SJSA1 (cell line): ENCODE measurements at places on chromosomes 6 and 20. TPM values are rescaled to one million over a fixed set of nuclear protein-coding genes. Genes with fewer than 3 reads are reported as not detected.

DNA sequence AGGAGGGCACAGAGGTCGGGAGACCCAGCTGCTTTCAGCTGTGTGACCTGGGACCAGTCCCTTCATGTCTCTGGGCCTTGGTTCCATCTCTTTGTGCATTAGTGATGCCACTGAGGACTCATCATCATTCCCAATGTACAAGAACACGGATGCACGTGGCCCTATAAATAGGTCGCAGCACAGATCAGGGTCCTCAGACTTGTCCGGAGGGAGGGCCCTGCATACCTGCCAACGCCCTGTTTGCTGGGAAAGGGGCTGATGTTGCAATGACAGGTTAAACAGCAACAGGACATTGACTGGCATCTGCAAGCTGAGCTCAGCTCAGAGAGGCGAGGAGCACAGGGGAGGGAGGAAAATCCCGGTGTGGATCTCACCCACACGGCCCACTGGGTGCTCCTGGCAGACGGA, 21.8 kb downstream of the TGM2 start:
- H3K36me3 ChIP-seq: peaks cover 19% of the 10 kb centered on the region
- no peak for DNase-seq
- H3K27me3 ChIP-seq: no peaks in the 10 kb centered on the region
- H3K27ac ChIP-seq: peak overlapping the region; percentile 82

The DOK5 gene
- 0.63 and 4.0 TPM in 2 replicates for total RNA-seq

DNA sequence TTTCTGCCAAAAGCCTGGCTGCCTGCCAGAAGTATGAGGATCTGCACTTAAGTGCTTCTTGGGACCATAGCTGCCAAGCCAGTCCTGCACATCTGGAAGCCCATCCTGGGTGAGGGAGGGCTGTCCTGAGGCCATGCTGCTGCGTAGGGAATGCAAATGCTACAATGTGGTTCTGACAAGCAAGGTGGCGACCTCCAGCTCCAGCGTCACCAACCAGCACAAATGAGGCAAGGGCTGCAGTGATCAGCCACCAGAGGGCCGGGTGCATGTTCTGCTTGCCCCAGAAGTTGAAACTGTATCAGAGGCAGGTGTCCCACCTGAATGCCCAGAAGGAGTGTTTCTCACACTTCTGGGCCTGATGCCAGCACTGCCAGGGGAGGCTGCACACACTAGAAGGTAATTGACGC, 99.1 kb upstream of the KCNQ5 start:
- no peak for DNase-seq
- H3K36me3 ChIP-seq: no peaks in the 10 kb centered on the region
- no peaks in the 10 kb centered on the region for H3K27me3 ChIP-seq
- H3K4me3 ChIP-seq: no peak overlapping the region
- H3K27ac ChIP-seq: no peak overlapping the region
- H3K4me1 ChIP-seq: no peaks in the 10 kb centered on the region

GRCh38 chr6:45491048-45491735, 113.5 kb upstream of the SUPT3H start:
- peak; percentile 51 for DNase-seq
- peaks cover 61% of the 10 kb centered on the region for H3K36me3 ChIP-seq
- H3K27me3 ChIP-seq: no peaks in the 10 kb centered on the region
- H3K27ac ChIP-seq: peak overlapping the region; percentile 35

DNA sequence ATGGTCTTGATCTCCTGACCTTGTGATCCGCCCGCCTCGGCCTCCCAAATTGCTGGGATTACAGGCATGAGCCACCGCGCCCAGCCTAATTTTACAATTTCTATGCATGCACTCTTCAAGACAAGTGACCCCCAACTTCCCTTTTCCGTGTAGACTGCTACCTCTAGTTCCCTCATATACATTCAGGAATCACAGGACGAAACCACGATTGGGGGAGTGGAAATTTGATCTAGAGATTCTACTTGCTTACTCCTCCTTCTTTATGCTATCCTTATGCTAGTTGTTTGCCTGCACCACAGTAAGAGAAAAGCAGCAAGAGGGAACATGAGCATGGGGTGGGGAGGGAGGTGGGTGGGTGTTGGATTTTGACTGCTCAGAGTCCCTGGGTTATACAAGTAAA, 34.9 kb downstream of the OSTM1 start:
- no peaks in the 10 kb centered on the region for H3K4me1 ChIP-seq
- no peaks in the 10 kb centered on the region for H3K27me3 ChIP-seq
- no peak for DNase-seq
- H3K4me3 ChIP-seq: no peak overlapping the region
- peaks cover 25% of the 10 kb centered on the region for H3K36me3 ChIP-seq
